ENCODE measurements at places on chromosomes 2 and 18.

- DNase-seq = no peak
Observed at GRCh38 chr18:45540125-45540524, 75.2 kb upstream of the SLC14A2 start.

GRCh38 chr2:189037518-189037917 is 63.3 kb downstream of the COL3A1 start:
- DNase-seq = no peak

DNA sequence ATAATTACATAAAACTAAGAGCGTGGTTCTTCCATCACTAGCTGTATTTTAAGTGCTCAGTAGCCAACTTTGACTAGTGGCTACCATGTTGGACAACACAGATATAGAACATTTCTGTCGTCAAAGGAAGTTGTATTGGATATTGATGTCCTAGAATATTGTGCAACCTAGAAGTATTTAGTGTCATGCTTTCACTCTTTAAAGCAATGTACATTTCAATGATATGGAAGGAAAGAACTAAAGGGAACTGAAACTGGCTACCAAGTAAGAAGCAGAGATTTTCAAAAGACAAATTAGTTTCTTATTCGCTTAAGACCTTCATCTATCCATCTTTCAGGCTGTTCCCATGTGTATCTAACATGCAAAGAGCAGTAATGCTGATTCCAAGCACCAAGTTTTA is 85.4 kb upstream of the EML6 start:
- DNase-seq = no peak

- no peak for DNase-seq
Observed at GRCh38 chr18:58315041-58315440, 271.0 kb downstream of the NEDD4L start.

GRCh38 chr18:49476664-49477411 is 10.2 kb downstream of the C18orf32 start:
- no peak for DNase-seq

GRCh38 chr2:85713836-85714235 is 19.7 kb downstream of the GNLY start:
- no peak for DNase-seq

All from NCI-H524 (cell line).